Stimulated activated CD4-positive, alpha-beta T cell treated with anti-CD3 and anti-CD28 coated beads, TNF-alpha, amount 100 ng/mL, for 24 hours (primary cell): ENCODE measurements at places on chromosomes 5 and 9.

GRCh38 chr5:181052672-181053487, 12.8 kb downstream of the BTNL9 start:
- DNase-seq = no peak

- no peak for DNase-seq
Measured at GRCh38 chr9:99093492-99093791, 11.5 kb upstream of the TGFBR1 start.

DNA sequence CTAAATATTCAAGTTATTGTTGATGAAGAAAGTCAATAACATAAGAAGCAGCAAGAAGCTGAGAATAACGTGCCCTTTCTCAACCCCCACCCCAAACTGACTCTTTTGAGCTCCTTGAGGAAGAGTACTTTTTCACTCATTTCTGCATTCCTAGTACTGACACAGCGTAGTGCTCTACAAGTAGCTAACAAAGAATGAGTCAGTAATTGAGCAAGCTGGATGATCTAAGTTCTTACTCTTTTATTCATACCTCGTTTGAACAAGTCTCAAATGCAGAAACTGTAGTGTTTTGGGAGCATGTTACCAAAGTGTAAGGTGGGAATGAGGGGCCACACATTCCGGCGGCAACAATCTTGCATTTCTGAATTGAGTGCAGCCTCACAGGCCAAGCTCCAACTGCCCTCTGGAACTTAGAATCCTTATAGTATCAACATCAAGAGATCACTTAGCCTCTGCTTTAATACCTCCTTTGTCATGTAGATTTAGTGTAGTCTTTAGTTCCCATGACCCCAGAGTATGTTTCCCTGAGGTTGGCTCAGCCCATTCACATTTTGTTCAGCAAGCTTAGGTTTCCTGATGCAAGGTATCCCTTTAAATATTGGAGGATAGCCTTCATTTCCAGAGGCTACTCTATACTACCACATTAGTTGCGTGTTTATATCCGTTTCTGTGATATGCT, 152.0 kb downstream of the PRR16 start:
- DNase-seq = no peak

DNA sequence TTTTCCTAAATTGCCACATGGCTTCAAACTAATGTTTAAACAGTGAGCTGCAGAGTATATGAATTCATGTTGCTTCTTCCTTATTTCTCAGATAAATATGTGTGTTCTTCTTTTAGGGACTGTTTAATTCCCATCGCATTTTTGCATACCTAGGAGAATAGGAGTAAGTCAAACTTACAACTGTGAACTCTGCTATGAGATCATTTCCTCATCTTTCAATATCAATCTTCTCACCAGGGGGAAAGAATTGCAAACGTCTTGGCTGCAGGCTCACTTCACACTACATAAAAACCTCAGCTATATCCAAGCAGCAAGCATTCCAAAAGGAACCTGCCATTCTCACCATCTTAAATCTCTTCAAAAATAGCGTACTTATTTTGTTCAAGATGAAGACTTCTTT, 271.0 kb downstream of the DNAH5 start:
- no peak for DNase-seq

- no peak for DNase-seq
Measured at GRCh38 chr5:28077291-28078240, 1039.2 kb upstream of the CDH9 start.

DNA sequence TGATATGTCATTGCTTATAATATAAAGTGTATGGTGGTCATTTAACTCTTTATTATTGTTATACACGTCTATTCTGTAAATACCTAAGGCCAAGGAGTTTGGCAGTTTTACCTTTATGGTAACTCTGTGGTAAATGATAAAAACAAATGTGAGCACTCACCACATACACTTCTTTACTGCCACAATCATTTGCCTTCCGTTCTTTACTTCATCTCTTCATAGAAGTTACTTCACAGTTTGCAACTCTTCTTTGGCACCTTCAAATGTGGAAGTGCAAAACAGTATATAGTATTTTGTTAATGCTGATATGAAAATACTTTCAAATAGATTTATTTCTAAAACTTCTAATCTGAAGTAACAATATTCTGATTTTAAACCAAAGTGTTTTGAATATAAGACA, 4.4 kb upstream of the MEF2C start:
- no peak for DNase-seq

DNA sequence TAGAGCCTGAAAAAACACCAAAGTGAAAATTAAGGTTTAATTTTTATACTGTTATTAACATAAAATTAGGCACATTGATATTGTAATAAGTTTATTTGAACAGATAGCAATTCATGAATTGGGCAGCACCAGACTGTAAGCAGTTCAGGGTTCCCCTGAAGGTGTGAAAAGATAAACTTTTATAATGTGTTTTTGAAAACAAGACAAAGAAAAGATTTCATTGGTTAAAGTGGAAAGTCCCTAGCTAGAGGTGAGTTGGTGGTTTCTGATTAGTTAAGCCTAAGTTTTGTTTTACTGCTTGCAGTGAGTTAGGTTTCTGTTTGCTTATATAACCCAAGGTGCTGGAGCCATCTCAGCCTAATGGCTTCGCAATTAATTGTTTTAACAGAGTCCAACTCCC, 96.5 kb upstream of the RPS23 start:
- DNase-seq = no peak

DNA sequence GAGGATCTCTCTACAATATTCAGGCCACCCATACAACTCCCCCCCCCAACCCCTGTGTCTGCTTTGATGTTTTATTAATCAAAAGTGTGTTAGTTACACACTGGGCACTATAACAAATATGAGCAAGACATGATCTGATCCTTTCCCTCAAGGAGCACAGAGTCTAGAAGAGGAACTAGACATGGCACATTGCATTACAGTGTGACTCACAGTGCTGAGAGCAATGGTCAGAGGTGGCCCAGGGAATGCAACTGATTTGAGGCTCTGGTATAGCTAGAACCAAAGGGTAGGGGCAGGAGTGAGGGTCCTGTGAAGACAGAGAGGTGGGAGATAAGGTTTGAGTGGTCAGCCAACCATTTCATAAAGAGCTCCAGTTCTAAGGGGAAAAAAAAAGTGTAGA, 539.2 kb downstream of the ACTL7B start:
- DNase-seq = no peak

DNA sequence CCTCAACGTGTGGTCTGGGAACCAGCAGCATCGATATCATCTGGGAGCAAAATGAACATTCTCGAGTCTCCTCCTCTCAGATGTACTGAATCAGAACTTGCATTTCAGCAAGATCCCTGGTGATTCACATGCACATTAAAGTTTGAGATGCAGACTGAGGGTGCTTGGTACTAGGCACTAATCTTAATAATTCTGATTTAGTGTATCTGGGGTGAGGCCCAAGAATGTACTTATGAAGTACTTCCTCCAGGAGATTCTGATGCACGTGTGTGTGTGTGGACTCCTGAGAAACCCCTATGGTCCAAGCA, 56.2 kb upstream of the EQTN start:
- no peak for DNase-seq

GRCh38 chr5:125153231-125153630, 406.8 kb upstream of the ZNF608 start:
- no peak for DNase-seq

DNA sequence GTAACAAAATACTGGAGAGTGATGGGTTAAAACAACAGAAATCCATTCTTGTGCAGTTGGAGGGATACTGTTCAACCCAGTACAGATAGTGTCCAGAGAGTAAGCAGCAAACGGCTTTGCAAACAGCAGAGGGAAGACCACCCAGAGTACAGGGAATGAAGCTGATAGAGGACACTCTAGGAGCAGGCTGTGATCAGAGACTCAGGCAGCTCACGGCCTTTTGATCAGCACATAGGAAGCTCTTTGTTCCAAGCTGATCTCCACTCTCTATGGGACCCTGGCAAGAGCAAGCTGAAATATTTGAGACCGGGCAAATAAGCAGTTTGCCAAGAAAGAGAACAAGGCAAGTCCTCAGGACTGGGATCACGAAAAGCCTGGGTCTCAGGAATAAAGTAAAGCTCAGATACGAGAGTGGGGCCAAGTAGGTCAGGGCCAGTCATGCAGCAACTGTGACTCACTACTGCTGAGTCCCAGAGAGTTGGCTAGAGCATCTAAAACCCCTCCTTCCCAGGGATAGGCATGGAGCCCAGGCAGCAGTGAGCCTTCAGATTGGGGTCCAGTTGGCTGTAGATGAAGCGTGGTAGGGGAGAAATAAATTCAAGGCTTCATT, 52.4 kb downstream of the MELK start:
- no peak for DNase-seq

- DNase-seq = no peak
Measured at GRCh38 chr5:64939772-64940510, 171.2 kb downstream of the CWC27 start.

DNA sequence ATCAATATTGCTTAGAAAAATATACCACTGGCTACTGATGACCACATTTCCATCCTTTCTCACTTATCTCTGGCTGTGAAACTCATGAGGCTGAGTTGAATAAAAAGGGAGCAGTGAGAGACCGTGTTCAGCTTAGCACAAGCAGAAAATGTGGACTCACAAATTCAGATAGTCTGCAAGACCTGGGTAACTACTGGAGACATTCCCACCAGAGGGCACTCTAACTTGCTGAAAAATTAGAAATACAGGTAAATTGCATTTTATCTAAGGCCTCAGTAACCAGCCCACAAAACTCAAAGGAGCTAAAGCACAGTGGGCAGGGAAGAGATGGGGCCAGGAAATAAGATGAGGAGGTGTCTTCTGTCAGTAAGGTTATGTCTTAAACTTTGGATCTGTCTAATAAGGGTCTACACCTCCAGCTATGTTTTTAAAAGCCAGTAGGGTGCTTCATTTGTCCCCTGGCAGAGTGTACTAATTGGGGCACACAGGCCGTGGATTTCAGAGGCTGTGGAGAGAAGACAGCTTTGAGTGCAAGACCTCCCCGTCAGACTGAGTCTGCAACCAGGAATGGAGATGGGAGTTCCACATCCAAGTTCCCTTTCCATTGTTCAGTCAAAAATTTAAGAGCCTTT, 8.7 kb upstream of the NDUFB6 start:
- DNase-seq = no peak

GRCh38 chr9:93683331-93684134, 107.1 kb downstream of the PHF2 start:
- DNase-seq = no peak

GRCh38 chr9:113514061-113514460, 50.5 kb downstream of the RGS3 start:
- no peak for DNase-seq

GRCh38 chr5:146016764-146017484, 80.5 kb downstream of the SH3RF2 start:
- no peak for DNase-seq

- peak; percentile 16 for DNase-seq
Measured at GRCh38 chr5:43631182-43631910, 28.4 kb downstream of the NNT start.

DNA sequence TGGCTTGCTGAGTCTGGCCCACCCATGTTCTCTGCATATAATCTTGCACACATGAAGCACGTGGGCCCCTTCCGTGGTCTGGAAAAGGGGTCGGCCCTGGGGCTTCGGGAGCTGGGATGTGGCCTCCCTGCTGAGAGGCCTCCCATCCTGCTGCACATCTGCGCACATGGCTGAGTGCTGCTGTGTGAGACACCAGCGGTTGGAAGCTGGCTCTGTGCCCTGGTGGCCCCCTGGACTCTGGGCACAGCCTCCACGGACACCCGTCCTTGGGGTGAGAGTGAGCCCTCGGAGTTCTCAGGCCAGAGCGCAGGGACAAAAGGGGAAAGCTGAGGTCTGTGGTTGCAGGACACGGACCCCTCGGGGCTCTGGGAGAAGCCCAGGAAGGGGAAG, 115.8 kb downstream of the RXRA start:
- no peak for DNase-seq

DNA sequence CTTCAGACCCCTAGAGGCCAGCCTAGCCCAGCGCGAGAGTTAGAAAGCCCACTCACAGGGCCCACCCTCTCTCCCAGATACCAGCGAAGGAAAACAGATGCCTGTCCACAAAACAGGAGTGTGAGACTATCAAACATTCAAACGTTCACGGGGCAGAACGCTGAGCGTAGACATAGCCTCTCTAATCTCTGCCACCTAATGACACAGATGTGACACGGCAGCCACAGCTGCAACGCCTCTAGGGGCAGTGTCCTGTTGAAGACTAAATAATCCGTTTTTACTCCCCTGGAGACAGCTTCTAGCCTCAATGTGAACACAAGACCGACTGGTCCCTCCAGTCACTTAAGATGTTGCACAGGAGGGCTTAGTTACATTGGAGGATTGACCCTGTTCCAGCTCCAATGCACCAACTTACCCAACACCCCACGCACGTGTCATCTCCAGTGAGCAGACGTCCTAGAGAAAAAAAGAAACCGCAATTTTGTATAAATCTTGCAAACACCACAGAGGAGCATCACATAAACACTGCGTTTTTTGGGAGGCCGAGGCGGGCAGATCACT, 14.3 kb downstream of the DIPK1B start:
- no peak for DNase-seq

DNA sequence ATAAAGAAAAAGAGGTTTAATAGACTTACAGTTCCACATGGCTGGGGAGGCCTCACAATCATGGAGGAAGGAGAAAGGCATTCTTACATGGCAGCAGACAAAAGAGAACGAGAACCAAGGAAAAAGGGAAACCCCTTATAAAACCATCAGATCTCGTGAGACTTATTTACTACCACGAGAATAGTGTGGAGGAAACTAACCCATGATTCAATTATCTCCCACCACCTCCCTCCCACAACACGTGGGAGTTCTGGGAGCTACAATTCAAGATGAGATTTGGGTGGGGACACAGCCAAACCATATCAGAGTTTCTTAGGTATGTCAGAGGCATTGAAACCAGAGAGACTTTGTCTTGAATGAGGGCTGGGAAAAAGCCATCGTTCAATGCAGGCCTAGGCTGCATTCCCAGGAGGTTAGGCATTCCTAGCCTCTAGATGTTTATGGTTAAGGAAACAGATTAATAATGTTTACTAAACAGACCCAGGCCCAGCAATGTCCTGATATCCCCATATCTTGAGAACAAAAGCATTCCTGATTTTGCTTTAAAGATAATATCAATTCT, 7.5 kb upstream of the PAIP1 start:
- DNase-seq = no peak

GRCh38 chr5:58759745-58760144, 176.9 kb downstream of the RAB3C start:
- DNase-seq = no peak

GRCh38 chr9:69454321-69454720, 129.3 kb downstream of the ENTREP1 start:
- no peak for DNase-seq

- DNase-seq = no peak
Measured at GRCh38 chr5:2752059-2752820, 763 bp upstream of the IRX2 start.

GRCh38 chr9:129886226-129887174, 51.2 kb downstream of the USP20 start:
- no peak for DNase-seq

DNA sequence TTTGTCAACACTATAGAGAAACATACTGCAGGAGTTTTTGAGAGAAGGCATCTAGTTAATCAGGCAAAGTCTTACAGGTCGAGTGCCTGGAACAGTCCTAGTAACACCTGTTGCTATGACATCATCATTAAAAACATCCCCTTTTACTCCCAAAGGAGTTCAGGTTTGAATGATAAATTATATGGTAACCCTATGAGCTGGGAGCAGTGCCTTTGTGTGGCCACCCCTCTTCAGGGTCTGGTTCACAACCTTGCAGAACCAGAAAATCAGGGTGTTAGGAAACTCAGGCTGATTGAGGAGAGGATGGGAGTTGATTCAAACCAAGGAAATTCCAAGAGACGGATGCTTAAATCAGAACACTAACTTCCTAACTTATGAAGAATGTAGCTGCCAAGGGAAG, 179.1 kb upstream of the RASEF start:
- no peak for DNase-seq
